ENCODE measurements at places on chromosomes 13 and 19.
A peak's percentile ranks its signal among the peaks of the same experiment; 100 is the strongest.

DNA sequence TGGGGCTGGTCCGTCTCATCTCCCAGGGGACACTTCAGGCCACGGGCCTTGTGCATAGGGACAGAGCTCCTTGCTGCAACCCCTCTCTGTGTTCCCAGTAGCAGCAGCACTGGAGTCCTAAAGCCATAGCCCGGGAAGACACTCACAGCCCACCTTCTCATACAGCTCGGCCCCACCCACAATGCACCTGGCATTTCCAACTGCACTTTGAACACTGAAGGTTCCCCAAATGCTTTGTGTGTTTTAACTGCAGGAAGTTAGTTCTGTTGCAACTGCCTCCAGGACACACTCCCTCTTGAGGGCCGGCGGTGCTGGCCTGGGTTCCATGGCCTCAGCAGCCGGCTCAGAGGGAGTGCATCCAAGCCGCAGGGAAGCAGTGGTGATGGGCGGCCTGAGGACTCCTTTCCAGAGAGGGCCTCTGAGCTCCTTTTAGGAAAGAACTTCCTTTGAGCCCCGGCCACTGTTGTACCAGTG, 22.7 kb upstream of the TMEM255B start:
- DNase-seq = no peak

DNA sequence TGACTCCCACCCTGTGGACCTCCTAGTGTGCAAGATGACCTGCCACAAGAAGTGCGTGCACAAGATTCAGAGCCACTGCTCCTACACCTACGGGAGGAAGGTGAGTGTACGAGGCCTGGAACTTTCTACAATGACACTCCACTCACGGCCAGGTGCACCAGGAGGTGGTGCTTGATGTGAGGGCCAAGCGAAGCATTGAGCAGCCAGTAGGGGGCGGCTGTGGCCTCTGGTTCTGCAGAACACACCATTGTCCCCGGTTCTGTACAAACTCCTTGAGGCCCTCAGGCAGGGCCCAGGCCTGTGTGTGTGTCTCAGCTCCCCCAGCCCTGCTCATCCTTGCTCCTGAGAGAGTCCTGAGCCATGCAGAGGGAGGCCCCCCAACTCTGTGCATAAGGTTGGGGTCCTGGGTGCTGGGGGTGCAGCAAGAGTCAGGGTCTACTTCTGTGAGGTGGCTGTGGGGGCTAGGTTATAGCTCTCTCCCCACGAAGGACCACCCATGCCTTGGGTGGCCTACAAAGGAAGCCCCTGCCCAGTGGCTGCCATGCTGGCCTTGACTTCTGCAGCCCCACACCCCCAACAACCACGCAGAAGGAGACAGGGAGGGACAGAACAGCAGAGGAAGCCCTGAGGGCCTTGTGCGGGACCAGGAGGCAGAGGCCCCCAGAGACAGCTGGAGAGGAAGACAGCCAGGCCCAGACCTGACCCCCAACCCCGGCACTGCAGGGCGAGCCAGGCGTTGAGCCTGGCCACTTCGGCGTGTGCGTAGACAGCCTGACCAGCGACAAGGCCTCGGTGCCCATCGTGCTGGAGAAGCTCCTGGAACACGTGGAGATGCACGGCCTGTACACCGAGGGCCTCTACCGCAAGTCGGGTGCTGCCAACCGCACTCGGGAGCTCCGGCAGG, 9.7 kb upstream of the USE1 start:
- peak; percentile 89 for DNase-seq

GRCh38 chr19:33429891-33430673, 56.6 kb downstream of the CEBPG start:
- no peak for DNase-seq

DNA sequence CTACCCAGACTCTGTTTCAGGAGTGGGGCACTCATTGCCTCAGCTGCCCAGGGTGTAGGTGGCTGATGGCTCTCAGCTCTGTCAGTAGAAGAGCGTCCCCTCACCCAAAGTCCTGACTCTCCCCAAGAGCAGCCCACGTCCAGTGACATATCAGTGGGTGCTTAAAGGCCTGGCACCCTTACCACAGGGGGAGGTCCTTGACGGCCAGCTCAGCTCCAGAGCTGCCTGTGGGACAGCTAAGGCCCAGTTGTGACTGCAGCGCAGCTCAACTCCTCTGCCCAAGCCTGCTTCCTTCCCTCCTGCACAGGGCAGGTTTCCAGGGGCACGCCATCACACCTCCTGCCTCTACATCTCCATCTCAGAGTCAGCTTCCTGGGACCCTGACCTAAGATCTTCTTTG, 32.4 kb downstream of the GRIK5 start:
- no peak for DNase-seq

GRCh38 chr13:110245416-110245899, 61.5 kb downstream of the COL4A1 start:
- no peak for DNase-seq
